SK-N-SH treated with all-trans-retinoic acid at 6 μM for 48 hours (cell line): ENCODE measurements at places on chromosomes 5 and 9.

DNA sequence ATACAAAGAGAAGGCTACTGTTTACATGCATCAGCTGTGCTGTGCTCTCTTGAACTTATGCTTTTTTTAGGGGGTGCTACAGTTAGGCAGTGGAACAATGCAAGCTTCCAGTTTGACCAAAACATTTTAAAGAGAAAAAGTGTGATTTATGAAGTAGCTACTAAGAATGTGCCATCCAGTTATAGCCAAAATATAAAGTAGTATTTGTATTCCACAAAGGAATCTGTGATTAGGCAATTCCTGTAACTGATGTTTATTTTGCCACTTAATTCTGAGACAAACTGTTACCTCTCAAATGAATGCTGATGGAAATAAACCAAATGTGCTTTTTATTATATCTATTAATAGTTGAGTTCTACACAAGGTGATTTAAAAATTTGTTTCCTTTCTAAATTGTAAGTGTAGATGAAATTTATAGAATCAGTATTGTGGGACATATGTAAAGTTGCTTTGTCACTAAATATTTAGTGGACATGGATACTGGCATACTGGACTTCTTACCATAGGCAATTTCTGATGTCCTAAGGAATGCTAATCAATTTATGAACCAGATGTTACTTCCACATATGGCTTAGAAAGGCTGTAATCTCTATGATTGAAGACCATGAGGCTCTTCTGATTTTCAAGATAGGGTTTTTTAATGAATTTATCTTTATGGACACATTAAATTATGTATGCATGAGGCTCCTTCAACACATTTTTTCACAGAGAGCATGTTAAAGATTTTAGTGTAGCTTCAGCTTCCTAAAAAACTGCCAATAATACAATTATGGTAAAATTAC lies 410.2 kb downstream of the PRR16 start:
- no peak for ATAC-seq

DNA sequence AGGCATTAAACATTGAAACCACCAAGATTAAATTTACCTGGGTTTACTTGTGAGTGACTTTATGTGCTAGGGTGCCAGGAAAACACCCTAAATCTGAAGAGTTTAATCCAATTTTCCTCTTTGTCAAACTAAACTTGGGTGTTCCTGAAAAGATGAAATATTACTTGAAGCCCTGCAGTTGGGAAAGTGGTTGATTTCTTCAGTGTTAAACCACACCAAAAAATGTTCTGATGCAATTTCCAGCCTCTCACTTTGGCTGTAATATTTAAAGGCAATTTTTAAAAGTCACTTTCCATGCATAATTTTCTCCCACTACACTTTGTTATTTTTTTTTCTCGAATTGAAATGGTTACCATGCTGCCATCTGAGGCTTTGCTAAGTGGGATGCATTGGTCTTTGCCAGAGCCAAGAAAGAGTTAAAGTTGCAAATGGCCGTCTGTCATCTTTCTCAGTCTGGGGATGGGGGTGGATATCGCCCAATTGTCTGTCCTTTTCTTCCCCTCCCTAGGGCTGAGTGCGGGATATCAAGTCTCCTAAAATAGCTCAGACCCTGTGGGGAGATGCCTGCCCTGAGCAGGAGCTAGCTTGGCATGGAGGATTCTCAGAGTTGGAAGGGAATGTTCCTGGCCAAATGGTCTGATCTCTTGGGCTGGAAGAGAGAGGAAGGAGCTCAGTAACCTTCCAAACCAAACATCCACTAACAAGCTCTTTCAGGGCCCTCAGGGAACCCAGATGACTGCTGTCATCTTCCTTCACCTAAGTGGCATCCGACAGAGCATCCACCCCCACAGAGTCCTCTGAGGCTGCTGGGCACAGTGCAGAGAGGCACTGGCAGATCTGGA lies 13.6 kb upstream of the SHB start:
- ATAC-seq = no peak

DNA sequence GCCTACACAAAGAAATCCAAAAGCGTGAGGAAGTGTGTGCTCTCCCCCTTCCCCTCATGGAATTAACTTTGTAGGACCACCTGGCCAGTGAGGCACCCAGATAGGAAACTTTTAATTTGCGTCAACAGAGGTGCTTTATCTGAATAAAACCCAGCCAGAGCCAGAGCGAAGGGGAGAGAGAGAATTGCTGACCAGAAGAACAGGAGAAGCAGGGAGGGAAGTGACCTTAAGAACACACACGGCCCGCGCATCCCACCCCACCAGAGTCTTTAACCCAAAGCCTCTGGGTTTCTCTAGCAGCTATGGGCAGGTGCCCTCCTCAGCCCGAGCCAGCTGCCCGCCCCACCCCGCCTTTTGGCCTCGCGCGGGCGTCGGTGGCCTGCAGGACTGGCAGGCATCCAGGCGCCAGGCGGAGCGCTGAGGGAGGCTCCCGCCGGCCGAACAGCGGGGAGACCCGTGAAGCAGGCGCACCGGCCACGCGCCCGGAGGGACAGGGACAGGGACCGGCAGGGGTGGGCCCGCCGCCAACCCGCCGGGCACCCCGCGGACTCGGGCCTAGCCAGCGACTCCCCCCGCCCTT lies 580 bp downstream of the ERAP1 start:
- ATAC-seq = peak; percentile 73

- peak; percentile 66 for ATAC-seq
Measured at GRCh38 chr5:57817001-57817453, 334.4 kb upstream of the ACTBL2 start.

DNA sequence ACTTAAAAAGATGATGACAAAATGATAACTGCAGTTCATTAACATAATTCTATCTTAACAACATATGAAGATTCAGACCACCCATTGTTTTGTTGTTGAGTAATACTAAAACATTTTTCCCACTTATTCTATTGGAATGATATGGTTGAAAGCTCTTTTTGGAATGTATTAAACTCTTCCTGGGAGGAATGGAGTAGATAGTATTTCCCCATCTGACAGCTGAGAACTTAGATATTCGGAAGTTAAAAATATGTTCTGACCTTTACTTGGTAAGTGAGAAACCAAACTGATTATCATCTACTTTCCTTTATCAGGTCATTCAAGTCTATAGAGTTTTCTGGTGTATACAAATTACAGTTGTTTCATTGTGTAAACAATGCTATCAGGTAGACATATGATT lies 452.9 kb downstream of the CSNK1G3 start:
- no peak for ATAC-seq

- ATAC-seq = no peak
Measured at GRCh38 chr9:114278356-114278755, 44.5 kb upstream of the ORM1 start.

GRCh38 chr5:61953913-61954312 lies 352.1 kb upstream of the KIF2A start:
- no peak for ATAC-seq

- no peak for ATAC-seq
Measured at GRCh38 chr9:18236336-18236735, 237.6 kb upstream of the ADAMTSL1 start.

- ATAC-seq = no peak
Measured at GRCh38 chr5:132474881-132475496, 15.6 kb downstream of the IRF1 start.
